ENCODE measurements at places on chromosomes 2 and 18.

DNA sequence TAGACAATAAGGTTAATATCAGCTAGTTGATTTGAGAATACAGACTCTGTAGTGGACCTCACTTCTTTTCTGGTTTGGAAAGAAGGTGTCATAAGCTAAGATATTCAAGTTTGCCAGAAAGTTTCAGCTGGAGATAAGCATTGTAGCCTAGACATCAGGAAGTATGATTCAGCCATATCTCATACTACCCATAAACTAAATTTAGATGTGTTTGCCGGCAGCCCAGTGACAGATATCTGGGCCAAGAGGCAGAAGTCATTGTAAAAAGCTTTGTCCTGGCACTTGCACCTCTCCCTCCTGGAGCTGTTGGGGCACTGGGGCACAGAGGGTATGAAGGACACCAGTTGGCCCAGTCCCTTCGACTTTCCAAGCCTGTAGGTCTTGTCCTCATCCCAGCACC, 128.0 kb downstream of the EPHA4 start:
- no peak for DNase-seq

GRCh38 chr2:105629634-105630033, 115.1 kb upstream of the NCK2 start:
- no peak for DNase-seq

DNA sequence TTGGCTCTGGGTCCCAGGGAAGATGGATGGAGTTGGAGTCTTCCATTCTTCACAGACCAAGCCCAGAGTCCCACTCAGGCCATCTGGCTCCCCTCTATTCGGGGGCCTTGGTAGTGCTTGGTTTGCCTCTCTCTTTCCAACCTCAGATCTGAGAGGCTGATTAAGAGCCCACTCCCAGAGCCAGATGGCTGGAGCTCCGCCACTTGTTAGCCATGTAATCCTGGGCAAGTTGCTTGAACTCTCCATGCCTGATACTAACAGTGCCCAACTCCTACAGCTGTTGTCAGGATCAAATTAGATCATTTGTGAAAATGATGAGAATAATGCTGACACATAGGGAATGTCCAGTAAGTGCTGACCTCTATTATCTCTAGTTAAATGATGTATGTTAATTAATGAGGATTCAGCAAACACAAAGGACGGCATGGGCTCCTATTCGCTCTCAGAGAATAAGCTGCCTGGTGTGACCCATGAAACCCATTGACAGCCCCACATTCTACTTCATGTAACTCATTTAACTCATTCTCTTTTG, 46.6 kb upstream of the SLC14A1 start:
- DNase-seq, result no peak

DNA sequence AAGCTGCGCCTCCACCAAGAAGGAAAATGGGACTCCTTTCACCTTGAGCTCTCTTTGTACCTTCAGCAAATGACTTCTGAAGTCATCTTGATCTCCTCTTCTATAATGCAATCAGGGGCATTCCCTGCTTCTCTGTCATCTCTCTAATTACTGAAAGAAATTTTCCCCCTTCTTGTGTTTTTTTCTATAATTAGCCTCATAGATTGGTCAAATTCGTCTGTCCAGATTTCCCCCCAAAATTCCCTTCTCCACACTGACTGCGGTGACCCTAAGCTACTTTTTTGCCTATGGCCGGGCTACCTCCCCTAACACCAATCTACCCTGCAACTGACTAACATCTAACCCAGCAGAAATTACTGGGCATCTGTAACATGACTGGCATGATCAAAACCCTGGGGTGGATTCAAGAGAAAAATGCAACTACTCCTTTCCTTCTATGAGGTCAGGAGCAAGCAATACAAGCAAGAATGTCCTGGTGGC, 168.6 kb downstream of the BCL2 start:
- no peak for DNase-seq

- DNase-seq, result no peak
Observed at GRCh38 chr18:67510831-67511230, 5.7 kb downstream of the DSEL start.

Data from BE2C (cell line).